Kidney epithelial cell (primary cell): ENCODE measurements at places on chromosomes 4 and X.

GRCh38 chr4:153595894-153596601, 88.0 kb upstream of the TLR2 start:
- no peak for DNase-seq

DNA sequence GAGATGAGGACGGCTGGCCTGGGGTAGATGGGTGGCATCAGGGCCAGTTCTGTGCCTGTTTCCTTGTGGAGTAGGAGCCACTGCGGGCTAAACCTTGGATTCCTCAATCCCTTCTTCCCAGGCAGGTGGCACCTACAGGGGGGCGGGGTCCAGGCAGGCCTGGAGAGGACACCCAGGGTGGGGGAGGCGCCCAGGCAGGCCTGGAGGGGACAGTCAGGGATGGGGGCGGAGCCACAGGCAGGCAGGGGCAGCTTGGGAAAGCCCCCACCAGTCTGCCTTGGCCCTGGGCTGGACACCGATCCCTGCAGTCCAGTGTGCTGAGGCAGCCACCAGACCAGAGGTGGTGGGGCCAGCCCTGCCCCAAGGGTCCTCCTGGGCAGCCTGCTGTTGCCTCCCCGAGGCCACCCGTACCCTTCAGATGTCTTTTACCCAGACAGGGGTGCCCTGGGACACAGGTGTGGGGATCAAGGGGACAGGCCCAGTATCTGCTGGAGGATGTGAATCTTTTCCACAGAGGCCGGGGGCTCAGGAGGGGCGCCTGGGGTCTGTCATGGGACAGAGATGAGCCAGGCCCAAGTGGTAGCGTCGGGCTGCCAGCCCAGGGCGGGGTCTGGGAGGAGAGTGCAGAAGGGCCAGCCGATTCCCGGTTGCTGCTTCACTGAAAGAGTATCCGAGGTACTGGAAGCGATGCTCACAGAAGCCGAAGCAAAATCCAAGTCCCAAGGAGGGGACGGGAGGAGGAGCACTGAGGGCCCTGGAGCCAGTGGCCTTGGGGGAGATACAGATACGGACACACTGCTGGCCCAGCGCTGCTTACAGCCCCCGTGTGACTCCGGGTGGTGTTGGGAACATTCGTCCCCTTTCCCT, 34.5 kb downstream of the LRPAP1 start:
- no peak for DNase-seq

DNA sequence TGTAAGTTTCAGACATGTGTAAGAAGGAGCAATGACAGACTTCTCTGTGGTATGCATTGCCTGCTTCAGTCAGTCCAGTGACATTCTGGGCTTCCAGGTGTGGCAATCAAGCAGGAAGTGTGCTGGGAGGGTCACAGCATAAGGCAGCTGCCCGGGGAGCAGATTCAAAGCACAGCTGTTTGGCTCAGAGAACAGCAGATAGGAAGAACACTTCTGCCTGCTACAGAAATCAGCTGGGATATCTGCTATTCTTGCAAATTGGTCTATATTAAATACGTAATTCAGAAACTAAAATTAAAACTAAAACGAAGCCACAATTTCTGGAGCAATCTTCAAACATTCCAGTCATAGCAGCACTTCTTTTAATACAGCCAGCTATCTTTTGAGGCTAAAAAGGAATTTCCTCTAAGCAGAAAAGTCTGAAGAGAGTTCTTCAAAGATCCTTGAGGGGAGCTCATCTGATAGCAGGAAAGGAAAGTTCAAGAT, 47.5 kb upstream of the GALNT7 start:
- peak; percentile 44 for DNase-seq

- DNase-seq = peak; percentile 25
Observed at GRCh38 chr4:71732706-71733105, 51.2 kb downstream of the GC start.

GRCh38 chr4:5992171-5992827, 25.9 kb downstream of the C4orf50 start:
- DNase-seq = no peak

DNA sequence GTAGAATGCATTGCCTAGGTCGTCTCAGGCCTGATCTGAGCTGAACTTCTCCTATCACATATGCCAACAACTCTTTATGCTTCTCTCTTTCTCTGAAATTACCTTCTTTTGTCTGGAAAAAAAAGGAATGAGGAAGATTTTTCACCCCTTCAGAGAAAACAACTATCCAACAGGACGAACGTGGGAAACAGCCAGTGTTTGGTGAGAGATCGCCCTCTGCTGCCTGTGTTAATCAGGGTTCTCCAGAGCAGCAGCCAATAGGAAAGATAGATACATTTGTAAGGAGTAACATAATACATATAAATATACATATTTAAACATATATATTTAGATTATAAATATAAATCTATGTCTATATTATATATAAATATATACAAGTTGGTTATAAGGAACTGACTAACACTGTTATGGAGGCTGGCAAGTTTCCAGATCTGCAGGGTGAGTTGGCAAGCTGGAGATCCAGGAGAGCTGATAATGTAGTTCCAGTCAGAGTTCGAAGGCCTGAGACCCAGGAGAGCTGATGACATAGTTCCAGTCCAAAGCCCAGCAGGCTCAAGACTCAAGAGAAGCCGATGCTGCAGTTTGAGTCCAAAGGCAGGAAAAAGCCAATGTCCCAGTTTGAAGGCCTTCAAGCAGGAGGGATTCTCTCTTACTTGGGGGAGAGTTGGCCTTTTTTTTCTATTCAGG, 13.3 kb downstream of the CETN2 start:
- DNase-seq = no peak

DNA sequence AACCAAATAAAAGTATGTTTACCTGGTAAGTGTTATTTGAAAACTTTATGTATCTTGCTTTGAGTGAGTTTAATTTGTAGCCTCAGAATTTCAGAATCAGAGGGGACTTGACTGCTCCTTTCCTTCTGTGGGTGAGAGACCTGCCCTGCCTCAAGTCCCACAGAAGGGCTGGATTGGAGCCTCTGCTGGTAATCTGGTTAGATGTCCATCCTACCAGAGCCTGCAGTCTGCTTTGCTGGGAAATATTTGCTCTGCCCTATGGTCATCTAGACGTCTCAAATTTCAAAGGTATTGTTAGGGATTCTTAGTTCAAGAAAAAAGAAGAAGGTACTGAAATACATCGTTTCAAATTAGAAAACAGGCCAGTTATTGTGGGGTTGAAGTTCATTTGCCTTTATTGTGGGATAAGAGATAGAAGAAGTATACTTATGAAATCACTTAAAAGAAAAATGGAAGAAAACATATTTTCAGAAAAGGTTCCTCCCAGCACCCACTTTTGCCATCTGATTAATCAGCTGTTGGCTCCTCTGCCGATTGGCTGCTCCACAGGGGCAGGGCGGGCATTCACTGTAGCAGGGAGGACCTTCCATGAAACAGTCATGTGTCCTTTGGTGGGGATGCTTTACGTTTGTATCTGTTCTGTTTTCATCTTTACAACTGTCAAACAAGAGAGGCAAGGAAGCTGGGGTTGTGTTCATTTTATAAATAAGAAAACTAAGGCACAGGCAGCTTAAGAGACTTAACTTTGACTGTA, 73.3 kb upstream of the TLR2 start:
- no peak for DNase-seq

DNA sequence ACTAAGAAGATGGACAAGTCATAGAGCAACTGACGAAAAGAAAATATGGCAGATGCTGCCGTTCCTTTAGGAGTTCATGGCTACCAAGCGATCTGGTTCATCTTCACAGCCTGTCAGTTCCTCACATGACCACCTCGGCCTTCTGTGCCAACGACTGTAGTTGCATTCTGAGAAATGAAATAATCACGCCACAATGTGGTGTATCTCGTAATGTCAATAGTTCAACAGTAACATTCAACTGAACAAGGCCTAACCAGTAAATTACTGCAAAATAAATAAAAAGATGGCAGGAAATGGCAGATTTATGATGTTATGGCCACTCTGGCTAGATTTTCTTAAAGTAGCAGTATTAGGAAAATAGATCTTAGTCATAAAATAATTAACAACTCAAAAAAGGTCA, 4.4 kb downstream of the GPRIN3 start:
- DNase-seq = no peak

- no peak for DNase-seq
Observed at GRCh38 chr4:142318280-142318679, 527.8 kb downstream of the INPP4B start.

DNA sequence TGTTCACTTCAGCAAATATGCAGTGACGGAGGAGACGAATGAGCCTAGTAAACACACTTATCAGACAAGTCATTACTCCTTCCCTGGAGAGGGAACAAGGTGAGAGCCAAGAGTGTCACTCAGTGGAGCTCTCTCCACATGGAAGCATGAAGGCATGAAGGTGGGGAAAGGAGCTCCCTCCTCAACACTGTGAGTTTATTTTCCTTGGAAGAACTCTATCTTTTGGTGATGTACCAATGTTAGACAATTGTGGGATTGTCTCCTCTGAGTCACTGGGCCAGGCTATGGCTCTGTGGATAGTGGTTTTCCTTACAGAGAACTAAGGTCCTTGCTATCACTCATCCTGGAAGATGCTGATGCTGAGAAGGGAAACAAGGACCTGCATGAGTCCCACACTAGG, 200.2 kb downstream of the CPEB2 start:
- DNase-seq = no peak

DNA sequence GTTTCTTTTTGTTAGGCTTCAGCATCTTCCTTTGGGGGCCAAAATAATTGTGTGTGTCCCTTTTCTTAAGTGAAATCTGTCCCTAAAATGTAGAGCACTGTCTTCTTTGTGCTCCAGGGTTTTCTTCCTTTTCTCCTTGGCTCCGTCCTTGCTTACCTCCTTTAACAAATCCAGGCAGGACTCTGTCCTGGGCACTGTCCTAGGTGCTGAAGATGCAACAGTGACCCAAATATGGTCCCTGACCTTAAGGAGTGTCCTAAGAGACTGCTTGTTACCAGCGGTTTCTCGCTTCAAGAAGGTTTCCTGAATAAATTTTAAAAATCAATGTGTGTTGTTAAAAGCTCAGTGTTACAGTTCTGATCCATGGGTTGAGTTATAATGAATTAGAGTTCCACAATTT, 471.8 kb downstream of the KCNIP4 start:
- no peak for DNase-seq

GRCh38 chr4:124206779-124207605, 505.5 kb downstream of the ANKRD50 start:
- DNase-seq = no peak
